ENCODE measurements at places on chromosomes 2 and 18. TPM values are rescaled to one million over a fixed set of nuclear protein-coding genes. Genes with fewer than 3 reads are reported as not detected.

- DNase-seq = no peak
Measured at GRCh38 chr2:225894236-225894980, 494.9 kb downstream of the NYAP2 start.

GRCh38 chr2:218904176-218904575 lies 23.5 kb downstream of the WNT10A start:
- DNase-seq = no peak

DNA sequence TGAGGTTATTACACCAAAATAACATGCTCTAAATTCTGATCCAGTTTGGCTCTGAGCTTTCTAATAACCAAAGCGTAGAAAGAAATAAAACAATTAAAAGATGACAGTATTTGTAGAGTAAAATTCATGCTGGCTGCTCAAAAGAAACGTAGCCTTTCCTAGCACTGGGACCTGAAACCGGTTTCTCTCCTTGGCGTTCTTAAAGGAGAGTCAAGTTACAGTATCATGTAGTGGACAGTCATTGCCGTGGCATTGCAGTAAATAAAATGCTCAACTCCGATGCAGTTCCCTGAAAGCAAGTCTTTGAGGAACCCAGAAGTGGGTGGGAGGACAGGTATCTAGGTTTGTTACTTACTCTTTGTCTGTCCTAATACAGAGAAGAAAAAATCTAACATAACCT lies 52.7 kb upstream of the ITM2C start:
- DNase-seq = no peak

DNA sequence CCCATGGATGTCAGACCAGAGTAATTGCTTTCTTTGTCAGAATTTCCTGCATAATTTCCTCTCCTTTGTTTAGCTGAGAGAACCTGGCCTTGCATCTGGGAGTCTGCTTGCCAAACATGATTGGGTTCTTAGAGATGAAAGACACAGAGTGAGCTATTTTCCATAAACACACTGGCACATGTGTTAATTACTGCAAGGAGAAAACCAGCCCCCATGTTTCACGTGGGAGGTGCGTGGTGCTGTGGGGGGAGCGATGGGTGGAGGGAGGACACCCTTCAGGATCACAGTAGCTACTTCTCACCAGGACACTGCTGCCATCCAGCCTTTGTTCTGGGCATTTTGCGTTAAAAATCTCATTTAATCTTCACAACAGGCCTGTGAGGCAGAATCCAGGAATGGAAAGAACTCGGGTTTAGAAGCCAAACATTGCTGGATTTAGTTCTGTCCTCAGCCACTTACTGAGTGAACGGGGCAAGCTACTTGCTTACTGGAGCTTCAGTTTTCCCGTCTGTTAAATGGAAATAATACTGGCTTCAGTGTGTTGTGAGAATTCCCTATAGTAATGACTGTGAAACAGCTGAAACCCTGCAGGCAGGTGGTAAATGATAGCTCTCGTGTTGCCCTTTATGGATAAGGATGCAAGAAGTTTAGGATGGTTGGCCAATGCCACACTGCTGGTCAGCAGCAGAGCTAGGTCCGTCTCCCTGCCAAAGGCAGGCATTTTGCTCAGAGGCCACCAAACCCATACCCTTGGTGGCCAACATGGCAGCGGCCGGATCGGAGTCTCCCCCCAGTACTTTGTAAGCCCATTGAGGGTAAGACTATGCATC lies 100.1 kb upstream of the ASAP2 start:
- DNase-seq = peak; percentile 29

- no peak for DNase-seq
Measured at GRCh38 chr2:121043827-121044222, 241.2 kb downstream of the TFCP2L1 start.

DNA sequence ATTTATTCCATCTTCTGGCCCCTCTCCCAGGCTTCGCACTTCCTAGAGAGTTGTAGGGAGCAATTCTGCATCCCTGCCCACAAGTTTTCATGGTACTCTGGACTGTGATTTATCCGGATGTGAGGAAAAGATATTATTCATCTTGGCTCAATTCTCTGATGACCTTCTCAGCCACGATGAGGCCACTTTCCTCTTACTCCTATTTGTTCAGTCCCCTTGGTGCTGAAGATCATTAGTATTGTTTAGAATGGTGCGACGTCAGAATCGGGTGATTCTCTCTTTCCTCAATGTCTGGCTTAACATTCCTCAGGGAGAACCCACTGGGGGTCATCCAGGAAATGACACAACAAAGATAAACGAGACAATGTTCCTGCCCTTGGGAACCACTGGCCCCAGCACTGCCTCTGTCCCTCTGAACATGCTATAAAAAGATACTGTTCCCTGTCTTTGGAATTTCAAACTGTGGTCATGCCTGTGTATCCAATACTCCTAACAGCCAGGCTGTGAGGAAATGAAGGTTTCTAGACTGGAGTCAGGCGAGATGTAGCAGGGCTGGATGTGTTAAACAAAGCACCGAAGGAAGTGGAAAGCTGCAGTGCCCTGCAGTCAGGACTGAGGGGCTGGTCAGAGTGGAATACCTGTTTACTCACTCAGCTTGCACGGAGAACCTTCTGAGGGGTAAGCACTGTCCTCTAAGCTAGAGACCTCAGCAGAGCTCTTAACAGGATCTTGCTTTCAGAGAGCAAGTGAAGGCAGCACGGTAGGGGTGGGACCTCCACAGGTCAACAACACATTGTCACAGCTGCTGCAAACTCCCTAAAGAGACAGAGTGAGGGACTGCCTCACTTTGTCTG lies 12.9 kb upstream of the GLI2 start:
- no peak for DNase-seq

DNA sequence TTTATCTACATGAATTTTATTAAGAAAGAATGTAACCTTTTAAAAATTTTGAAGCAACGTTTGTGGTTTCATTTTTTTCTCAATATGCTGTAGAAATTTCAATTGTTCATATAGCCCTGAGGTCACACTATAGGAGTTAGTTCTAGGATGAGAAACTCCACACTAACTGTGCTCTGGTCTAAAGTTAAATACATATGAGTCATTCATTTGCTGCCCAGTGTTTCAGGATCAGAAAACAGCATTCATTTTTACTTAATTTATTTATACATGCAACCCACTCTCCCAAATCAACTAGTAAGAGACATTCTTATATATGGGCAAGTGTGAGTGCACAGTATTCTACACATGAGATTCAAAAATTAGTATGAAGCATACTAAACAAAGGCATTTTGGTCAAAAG lies 137.9 kb downstream of the DOCK10 start:
- DNase-seq = no peak

GRCh38 chr18:8814206-8814605 lies 108.8 kb downstream of the MTCL1 start:
- no peak for DNase-seq

GRCh38 chr2:42298996-42299754 lies 61.8 kb downstream of the COX7A2L start:
- DNase-seq = no peak

- no peak for DNase-seq
Measured at GRCh38 chr18:6781142-6781714, 51.7 kb downstream of the ARHGAP28 start.

DNA sequence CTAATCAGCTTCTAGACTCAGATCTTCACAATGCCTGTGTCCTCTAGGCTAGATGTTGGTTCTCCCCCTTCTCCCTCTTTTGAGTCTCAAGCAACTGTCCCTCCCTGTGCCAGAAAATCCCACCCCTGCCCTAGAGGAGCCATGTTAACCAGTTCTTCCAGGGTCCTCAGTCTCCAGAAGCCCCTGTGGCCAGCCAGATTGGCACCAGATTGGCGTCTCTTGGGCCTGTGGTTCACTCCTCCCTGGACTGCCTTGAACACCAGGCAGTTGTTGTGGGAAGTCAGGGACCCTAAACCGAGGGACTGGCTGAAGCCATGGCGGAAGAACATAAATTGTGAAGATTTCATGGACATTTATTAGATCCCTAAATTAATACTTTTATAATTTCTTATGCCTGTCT lies 36.6 kb downstream of the CYP26B1 start:
- DNase-seq = peak; percentile 28

DNA sequence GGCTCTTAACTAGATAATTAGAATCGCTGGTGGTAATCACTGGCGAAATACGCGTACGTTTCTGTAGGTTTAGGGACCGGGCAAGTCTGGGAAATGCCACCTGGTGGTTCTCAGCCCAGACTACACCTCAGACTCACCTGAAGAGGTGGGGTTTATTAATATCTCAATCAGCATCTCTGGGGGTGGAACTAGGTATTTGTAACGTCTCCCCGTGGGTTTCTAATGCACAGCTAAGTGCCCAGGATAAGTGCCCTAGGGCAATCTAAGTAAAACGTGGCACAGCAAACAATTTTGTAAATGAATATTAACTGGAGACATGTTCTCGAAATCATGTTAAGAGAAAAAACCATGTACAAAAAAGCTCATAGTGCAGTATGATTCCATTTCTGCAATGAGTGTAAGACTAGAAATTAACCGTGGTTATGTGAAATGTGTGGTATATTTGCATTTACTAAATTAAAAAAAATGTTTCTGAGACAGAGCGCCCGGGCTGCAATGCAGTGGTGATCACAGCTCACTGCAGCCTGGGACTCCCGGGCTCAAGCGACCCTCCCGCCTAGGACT lies 760 bp upstream of the CNOT11 start:
- DNase-seq = peak; percentile 53

- DNase-seq = no peak
Measured at GRCh38 chr18:9380101-9380500, 45.5 kb downstream of the TWSG1 start.

DNA sequence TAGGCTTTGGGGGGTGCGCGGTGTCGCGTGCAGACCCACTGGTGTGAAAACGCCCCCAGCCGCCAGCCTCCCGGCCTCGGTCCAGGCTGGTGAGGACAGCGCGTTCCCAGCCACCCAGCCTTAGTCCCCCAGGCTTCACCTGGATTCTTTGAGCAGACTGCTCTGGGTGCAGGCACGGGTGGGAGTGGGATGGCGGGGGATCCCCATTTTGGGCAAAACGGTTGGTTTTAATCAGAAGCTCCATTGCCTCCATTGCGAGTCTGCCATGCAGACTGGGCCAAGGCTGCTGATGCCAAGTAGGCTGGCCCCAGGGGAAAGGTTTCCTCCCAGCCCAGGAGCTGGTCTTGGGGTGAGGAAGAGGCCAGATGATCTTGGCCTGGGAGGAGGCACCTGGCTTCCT lies 445 bp downstream of the MLPH start:
- peak; percentile 63 for DNase-seq

DNA sequence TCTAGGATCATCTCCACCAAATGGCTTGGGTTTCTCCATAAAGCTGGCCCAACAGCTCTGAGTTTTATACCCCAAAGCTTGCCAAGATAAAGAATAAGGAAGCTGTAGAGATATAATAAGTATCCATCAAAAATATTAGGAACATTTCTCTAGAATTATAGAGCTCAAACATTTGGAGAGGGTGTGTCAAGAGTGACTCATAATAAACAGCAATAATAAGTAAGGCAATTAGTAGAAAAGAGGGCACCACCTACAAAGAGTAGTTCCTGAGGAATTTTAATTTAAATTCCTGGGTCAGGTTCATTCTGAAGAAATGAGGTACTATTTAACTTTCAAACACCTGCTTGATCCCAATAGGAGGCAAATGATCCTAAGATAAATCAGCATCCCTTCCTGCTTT lies 41.4 kb upstream of the NCKAP5 start:
- no peak for DNase-seq

DNA sequence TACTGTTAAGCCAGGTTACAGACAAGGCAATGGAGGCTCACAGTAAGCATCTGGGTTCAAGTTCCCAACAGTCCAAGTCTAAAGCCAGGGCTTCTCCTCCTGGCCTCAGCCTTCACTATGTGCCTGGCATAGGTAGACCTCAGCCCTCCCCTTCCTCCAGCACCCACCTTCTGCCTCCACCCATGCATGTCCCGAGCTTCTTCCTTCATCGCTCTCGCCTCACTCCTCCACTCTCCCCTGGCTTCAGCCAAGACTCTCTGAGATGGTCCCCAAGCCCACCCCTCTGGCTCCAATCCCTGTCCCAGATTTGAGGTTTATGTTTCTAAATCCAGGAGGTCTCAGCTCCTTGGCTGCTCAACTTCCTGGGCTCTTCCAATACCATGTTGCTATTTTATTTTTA lies 26.9 kb downstream of the CENPA start:
- DNase-seq = no peak

- no peak for DNase-seq
Measured at GRCh38 chr18:50190926-50191325, 4.0 kb downstream of the MYO5B start.

DNA sequence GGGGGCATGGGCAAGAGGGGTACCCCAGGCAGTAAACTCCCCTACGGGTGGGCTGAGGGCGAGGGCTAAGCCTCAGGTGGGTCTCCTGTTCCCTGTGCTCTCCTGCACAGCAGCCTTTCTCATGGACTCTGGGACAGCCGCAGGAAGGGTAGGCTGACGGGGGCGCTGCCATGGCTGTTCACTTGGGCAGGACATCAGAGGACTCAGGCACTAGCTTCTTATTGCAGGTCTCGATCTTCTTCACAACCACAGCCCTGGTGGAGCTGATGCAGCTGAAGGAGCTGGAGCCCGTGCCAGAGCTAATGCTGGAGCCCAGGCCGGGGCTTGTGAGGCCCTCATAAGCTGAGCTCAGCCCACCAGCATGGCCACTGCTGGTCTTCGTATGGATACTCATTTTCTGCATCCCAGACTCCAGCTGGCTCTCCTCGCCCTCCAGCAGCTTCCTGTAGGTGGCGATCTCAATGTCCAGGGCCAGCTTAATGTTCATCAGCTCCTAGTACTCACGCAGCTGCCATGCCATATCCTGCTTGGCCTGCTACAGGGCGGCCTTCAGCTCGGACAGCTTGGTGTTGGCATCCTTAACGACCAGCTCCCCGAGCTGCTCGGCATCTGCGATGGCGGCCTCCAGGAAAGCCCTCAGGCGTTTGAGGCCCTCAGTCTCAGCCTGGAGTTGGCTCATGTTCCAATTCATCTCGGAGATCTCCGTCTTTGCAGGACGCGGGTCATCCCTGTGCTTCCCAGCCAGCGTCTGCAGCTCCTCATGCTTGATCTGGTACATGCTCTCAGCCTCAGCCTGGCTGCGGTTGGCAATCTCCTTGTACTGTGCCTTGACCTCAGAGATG lies 359.8 kb upstream of the SETBP1 start:
- DNase-seq = no peak

- peak; percentile 60 for DNase-seq
Measured at GRCh38 chr2:172374318-172375240, 52.8 kb upstream of the ITGA6 start.

GRCh38 chr2:165185633-165186032 lies 18.2 kb downstream of the SCN3A start:
- DNase-seq = no peak

Gene MC4R
- not detected for total RNA-seq

Gene SYT4
- not detected for total RNA-seq

Gene NT5DC4
- not detected for total RNA-seq

Gene DNAH6
- total RNA-seq = 1.9 TPM

Gene PCARE
- not detected for total RNA-seq

Gene UPP2
- 0.91 TPM for total RNA-seq

Gene MC2R
- not detected for total RNA-seq

Gene PSMD14
- total RNA-seq = 20.4 TPM

Gene CARF
- total RNA-seq = 3.6 TPM
